ENCODE measurements at places on chromosomes 5 and 9.

DNA sequence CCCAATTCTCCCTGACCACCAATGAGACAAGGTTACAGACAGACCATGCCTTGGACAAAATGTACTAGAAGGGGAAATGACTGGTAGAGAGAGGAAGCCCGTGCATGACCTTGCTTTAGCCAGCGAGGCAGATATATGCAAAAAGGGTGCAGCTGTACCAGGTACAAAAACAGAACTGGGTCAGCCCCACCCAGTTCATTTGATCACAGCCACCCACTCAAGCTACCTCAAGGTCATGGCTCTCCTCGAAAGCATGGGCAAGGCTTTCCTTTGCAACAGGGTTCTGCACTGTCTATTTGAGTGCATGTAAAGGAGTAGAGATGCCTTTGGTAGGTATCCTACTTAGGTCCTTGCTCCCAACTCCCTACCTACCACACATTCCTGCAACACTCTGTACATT lies 33.3 kb downstream of the TLE1 start:
- no peak for DNase-seq

DNA sequence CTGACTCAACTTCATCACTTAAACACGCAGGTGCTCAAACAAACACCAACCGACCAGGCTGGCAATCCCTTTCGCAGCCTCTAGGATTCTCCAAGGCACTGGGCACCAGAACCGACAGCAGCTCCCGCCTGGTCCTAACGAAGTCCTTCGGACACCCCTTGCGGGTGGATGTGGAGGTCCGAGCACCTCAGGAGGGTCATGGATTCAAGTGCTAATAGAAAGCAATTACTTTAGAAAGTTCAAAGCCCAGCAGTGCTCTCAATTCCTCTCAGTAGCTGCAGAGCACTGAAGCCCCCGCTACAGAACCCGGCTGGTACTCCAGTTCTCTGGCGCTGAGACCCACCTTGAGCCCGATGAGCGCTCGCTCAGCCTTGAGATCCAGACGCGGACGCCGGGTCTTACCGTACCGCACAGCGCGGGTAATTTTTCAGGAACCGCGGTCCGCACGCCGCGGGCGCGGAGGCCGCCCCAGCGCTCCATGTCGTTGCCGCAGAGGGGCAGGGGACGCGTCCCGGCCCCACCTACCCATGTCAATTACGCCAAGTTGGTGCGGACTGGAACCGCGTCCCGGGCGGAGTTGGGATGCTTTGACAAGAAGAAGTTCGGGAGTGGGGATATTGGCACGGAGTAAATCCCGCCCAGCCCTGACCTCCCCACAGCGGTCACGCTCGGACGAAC lies 638 bp downstream of the MARCHF3 start:
- DNase-seq, result peak; percentile 22

- no peak for DNase-seq
Measured at GRCh38 chr5:91532779-91533178, 149.7 kb upstream of the ARRDC3 start.

DNA sequence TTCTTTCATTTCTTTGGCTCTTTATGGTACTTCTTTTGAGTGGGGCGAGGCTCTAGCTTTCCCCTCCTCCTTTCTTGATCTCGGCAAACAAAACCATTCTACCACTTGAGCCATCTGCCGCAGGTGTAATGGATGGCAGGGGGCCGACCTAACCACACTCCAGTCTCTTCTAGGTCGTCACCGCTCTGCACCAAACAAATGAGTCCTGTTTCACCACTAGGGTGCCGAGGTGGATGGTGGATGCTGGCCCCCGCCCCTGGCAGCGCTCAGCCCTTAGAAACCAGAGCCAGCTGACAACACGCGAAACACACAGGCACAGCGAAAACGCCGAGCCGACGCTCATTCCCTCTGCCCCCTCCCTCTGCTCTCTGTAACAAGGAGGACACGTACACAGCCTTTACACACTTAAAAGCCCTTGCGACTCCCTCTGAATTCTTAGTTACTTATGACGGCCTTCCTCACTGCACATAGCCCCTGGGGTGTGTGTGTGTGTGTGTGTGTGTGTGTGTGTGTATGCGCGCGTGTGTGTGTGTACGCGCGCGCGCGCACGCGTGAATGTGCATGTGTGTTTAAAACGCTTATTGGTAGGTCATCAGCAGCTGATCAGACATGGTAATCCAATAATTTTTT lies 199.4 kb downstream of the MEF2C start:
- DNase-seq, result no peak

DNA sequence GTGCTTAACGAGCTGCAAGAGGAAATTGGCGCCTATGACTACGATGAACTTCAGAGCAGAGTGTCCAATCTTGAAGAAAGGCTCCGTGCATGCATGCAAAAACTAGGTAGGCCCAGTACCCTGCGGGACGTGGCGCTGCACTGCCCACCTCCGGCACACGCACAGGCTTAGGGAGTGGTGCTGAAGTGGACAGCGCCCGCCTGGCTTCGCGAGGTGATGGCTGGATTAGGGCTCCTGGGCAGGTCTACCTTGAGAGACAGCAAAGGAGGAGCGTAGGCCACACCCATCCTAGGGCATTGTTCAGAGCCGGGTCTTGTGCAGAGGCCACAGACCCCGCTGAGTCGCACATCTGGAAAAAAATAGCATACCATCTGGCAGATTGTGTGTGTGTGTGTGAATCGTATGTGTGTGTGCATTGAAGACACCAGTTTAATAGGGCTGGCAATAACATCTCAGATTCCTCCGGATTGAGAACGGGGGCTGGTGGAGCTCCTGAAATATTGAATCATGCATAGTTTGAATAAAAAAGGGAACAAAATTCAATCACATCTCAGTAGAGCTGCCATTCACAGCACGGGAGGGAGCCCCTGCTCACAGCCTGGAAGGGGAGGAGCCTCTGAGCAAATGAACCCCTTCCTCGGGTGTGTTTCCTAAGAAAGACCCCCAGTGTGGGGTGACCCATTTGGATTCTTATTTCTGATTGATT lies 11.1 kb downstream of the OLFM1 start:
- no peak for DNase-seq

- DNase-seq, result no peak
Measured at GRCh38 chr5:137073189-137073588, 425.9 kb downstream of the SPOCK1 start.

GRCh38 chr5:94992325-94992724 lies 292.6 kb downstream of the MCTP1 start:
- no peak for DNase-seq

GRCh38 chr5:147400881-147401280 lies 109.0 kb downstream of the DPYSL3 start:
- DNase-seq, result no peak

DNA sequence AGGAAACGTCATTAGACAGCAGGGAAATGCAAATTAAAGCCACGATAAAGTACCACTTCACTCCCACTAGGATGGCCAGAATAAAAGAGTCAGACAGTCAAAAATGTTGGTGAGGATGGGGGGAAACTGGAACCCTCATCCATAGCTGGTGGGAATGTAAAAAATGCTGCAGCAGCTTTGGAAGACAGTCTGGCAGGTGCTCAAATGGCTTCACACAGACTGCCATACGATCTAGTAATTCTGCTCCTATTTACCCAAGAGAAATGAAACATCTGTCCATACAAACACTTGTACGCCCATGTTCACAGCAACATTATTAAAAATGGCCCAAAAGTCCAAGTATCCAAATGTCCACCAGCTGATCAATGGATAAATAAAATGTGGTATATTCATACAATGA lies 158.9 kb upstream of the PHYKPL start:
- no peak for DNase-seq

- DNase-seq, result no peak
Measured at GRCh38 chr9:5626727-5627634, 1.9 kb upstream of the RIC1 start.

GRCh38 chr5:172439785-172440477 lies 14.4 kb downstream of the SH3PXD2B start:
- DNase-seq, result no peak

DNA sequence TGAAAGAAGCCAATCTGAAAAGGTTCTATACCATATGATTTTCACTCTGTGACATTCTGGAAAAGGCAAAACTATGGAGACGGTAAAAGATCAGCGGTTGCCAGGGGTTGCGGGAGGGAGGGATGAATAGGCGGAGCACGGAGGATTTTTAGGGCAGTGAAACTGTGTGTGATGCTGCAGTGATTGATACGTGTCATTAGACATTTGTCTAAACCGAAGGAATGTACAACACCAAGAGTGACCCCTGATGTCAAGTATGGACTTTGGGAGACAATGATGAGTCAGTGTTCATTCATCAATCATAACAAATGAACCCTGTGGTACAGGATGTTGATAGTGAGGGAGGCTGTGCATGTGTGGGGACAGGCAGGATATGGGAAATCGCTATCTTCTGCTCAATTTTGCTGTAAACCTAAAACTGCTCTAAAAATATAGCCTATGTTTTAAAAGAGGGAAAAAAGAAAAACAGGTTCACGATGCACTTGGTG lies 34.4 kb downstream of the ERGIC1 start:
- DNase-seq, result no peak

DNA sequence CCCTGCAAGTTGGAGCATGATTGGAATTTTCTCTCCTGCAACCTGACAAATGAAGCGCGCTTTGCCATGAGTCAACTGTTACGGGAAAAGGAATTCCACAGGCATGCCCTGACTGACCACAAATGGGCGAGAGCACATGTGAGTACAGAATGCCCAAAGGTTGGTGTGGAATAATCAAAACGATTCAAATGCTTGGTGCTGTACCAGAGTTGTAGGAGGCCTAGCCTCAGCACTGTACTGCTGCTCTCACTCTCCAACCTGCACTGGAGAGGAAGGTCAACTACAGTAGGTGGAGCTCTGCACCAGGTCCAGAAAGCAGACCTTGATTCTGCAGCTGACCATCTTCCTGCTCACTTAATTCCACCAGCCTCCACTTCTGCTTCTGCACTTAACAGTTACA lies 406.9 kb upstream of the ACTBL2 start:
- no peak for DNase-seq

DNA sequence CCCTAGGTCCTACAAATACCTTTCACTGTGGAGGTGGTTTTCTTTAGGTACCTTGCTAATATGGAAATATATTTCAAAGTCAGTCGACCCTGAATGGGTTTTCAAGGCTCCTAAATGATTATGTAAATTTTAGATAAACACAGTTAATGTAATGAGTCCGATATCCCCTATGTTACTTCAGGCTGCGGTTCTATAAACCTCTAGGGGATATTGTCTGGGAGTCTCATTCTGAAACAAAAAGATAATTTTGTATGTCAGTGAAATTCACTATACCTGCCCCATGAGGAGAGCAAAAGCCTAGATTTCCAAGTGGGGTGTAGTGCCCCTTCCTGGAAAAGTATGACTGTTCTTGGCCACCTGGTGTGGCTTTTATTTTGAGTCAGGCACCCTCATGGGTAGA lies 377.3 kb downstream of the ICE1 start:
- no peak for DNase-seq

GRCh38 chr5:81748556-81748955 lies 2.3 kb downstream of the SSBP2 start:
- no peak for DNase-seq

GRCh38 chr5:97182571-97183099 lies 412 bp downstream of the RIOK2 start:
- DNase-seq, result no peak

- DNase-seq, result no peak
Measured at GRCh38 chr9:131776473-131776872, 36.6 kb upstream of the RAPGEF1 start.

- DNase-seq, result no peak
Measured at GRCh38 chr9:70229026-70229425, 29.8 kb upstream of the SMC5 start.

DNA sequence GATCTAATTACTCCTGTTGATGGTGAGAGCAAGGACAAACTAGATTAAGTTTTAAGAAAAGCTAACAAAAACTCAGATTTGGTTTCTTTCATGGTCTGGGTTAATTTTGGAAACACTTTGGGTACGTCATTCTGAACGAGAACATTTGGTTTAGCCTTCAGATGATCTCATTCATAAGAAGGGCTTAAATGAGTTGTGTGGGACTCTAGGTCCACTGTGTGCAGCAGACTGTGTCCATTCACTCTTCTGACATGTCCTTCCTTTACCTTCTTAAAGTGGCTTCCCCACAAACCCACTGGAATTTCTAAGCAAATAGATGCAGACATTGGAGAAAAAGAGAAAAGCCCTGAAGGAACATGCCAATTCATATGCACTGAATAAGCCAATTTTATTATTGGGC lies 96.8 kb downstream of the FBXO4 start:
- DNase-seq, result no peak

- DNase-seq, result no peak
Measured at GRCh38 chr5:1930501-1930879, 47.8 kb upstream of the IRX4 start.

DNA sequence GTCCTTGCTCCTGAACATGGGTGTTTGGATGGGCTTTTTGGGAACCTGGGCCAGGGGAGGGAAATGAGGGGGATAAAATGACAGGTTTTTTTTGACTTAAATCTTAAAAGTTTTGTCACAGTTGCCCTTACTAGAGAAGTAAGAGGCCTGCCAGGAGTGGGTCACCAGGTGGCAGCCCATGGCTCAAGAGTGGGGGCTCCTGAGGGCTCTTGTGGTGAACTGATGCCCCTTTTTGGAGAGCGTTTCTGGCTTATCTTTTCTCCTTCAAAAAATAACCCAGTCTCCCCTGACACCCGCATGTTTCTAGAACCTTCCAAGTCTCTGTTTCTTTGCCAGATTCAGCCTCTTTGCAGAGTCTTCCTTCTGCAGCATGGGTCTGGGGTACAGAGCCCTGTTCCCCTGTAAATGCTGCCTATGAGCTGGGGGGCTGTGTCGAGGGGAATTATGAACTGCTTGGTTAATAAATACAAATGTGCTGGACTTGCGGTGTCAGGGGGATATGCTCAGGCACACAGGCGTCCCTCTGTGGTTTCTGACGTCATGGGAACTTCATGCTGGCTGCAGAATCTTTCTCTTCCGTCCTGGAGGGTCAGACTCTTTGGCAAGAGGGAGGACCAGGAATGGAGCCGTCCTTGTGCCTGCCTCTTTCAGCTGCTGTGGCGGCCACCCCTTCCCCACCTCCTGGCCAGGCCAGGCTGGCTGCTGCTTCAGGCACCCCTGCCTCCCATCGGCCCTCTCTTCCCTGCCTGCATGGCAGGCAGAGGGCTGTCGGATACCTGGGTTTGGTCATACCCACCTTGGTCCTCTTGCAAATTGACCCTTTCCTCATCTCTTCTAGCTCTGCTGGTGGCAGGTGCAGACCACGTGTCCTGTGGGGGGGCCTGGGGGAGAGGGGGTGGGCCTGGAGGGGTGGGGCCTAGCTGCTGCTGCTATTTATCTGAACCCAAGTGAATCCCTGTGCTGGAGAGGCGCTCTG lies 30.1 kb downstream of the PTPA start:
- DNase-seq, result no peak

DNA sequence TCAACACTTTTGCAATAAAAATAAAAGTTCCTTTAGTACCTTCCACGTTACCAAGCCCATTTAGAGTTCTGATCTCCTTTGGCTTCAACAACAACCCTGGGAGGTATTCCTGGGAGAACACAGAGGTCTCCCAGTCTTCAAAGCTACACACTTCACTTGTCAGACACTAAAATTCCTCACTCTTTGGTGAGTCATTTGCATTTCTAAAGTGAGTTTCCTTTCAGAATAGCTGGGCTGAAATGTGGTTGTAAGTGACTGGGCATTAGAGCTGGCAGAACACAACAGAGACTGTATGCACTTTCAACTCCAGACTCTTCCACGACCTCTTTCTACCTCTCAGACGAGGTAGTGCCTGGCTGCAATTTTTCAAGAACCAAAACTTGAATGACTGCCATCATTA lies 11.5 kb upstream of the F2RL1 start:
- DNase-seq, result no peak

GRCh38 chr9:98908897-98909634 lies 34.6 kb upstream of the COL15A1 start:
- DNase-seq, result no peak

- no peak for DNase-seq
Measured at GRCh38 chr5:17305964-17306725, 88.7 kb downstream of the BASP1 start.
